Activated CD4-positive, alpha-beta memory T cell treated with anti-CD3 and anti-CD28 coated beads, Interleukin-2, amount 10 ng/mL, durations not matched to agents 7 days and 5 days (primary cell): ENCODE measurements at places on chromosomes 11 and 22. TPM values are rescaled to one million over a fixed set of nuclear protein-coding genes. Genes with fewer than 3 reads are reported as not detected.

The SELENOM gene
- total RNA-seq, result 2.3 TPM

The UBQLNL gene
- total RNA-seq, result 0.28 TPM

The FOLR3 gene
- not detected for total RNA-seq

The OR6A2 gene
- not detected for total RNA-seq

The DCUN1D5 gene
- total RNA-seq, result 32.6 TPM

The SULT4A1 gene
- not detected for total RNA-seq

The SEPTIN5 gene
- not detected for total RNA-seq

The C11orf91 gene
- not detected for total RNA-seq

The MCAM gene
- total RNA-seq, result 6.5 TPM

The TRPM5 gene
- total RNA-seq, result not detected

The CEND1 gene
- 1.2 TPM for total RNA-seq

The SERPINH1 gene
- total RNA-seq, result 12.2 TPM

The SLC7A4 gene
- total RNA-seq, result not detected

The TRIM48 gene
- not detected for total RNA-seq

The KCNJ1 gene
- not detected for total RNA-seq

The BLID gene
- total RNA-seq, result not detected

The SLC43A3 gene
- 101 TPM for total RNA-seq

The DRG1 gene
- 73.4 TPM for total RNA-seq

The LRP4 gene
- not detected for total RNA-seq

The MUC2 gene
- not detected for total RNA-seq

The INS gene
- total RNA-seq, result not detected

The NNMT gene
- total RNA-seq, result not detected

The IGLL1 gene
- total RNA-seq, result 2.3 TPM

The OR2D2 gene
- not detected for total RNA-seq

The CSF2RB gene
- total RNA-seq, result 3.0 TPM

The LRRC4C gene
- not detected for total RNA-seq

The SLC22A9 gene
- total RNA-seq, result not detected

The SCGB1C1 gene
- total RNA-seq, result not detected

The SMC1B gene
- total RNA-seq, result 0.50 TPM

The MRPL21 gene
- 47.6 TPM for total RNA-seq

The DDX25 gene
- total RNA-seq, result not detected

The API5 gene
- total RNA-seq, result 103 TPM

The HMBS gene
- total RNA-seq, result 17.3 TPM

The C11orf97 gene
- total RNA-seq, result not detected

The MS4A6A gene
- total RNA-seq, result not detected

The HPS5 gene
- total RNA-seq, result 20.3 TPM

The APOL1 gene
- 64.0 TPM for total RNA-seq

The APOL3 gene
- total RNA-seq, result 121 TPM

The OR51B4 gene
- total RNA-seq, result not detected

The CASP4 gene
- total RNA-seq, result 138 TPM

The ARHGAP42 gene
- total RNA-seq, result not detected

The SAA1 gene
- not detected for total RNA-seq

The GLYATL1B gene
- total RNA-seq, result not detected
